ENCODE measurements at places on chromosomes 12 and 14.

- no peak for DNase-seq
- no peaks in the 10 kb centered on the region for H3K36me3 ChIP-seq
- H3K4me3 ChIP-seq, result no peak overlapping the region
- no peaks in the 10 kb centered on the region for H3K4me1 ChIP-seq
- H3K27me3 ChIP-seq, result no peaks in the 10 kb centered on the region
These were observed 486.2 kb downstream of the NELL2 start for GRCh38 chr12:44389896-44390295.

DNA sequence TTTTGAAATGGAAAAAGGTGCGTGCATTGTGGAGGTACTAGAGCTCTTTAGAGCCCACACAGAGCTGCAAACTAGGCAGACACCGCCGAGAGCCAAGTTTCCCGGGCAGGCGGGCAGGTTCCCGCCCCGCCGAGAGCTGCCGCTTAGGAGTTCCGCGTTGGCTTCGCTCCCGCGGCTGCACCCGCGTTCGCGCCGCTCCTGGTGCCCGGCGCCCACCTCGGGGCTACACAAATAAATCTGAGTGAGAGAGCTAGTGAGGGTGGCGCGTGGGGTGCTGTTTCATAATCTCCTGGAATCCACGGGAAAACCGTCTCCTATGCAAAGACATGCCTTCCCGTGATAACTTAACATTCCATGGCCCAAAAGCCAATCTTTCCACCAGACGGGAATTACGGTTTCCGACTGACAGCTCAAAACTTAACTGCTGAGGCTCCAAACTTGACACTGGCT lies 645 bp downstream of the KITLG start:
- peak; percentile 52 for DNase-seq
- no peaks in the 10 kb centered on the region for H3K27me3 ChIP-seq
- H3K27ac ChIP-seq, result peak overlapping the region; percentile 30
- H3K4me1 ChIP-seq, result peaks cover 34% of the 10 kb centered on the region
- peak overlapping the region; percentile 91 for H3K4me3 ChIP-seq

- DNase-seq, result no peak
- H3K36me3 ChIP-seq, result no peaks in the 10 kb centered on the region
- H3K4me1 ChIP-seq, result no peaks in the 10 kb centered on the region
- no peaks in the 10 kb centered on the region for H3K27me3 ChIP-seq
These were observed 6.6 kb upstream of the PCNX4 start for GRCh38 chr14:60085085-60085484.

GRCh38 chr12:49357103-49357678 lies 10.1 kb upstream of the SPATS2 start:
- peaks cover 22% of the 10 kb centered on the region for H3K4me1 ChIP-seq
- no peak overlapping the region for H3K27ac ChIP-seq
- H3K27me3 ChIP-seq, result no peaks in the 10 kb centered on the region
- no peak for DNase-seq
- no peak overlapping the region for H3K4me3 ChIP-seq

GRCh38 chr12:26152507-26153102 lies 27.8 kb upstream of the BHLHE41 start:
- peaks cover 43% of the 10 kb centered on the region for H3K4me1 ChIP-seq
- no peak for DNase-seq
- peak overlapping the region; percentile 6 for H3K27ac ChIP-seq
- H3K4me3 ChIP-seq, result no peak overlapping the region
- no peaks in the 10 kb centered on the region for H3K27me3 ChIP-seq

DNA sequence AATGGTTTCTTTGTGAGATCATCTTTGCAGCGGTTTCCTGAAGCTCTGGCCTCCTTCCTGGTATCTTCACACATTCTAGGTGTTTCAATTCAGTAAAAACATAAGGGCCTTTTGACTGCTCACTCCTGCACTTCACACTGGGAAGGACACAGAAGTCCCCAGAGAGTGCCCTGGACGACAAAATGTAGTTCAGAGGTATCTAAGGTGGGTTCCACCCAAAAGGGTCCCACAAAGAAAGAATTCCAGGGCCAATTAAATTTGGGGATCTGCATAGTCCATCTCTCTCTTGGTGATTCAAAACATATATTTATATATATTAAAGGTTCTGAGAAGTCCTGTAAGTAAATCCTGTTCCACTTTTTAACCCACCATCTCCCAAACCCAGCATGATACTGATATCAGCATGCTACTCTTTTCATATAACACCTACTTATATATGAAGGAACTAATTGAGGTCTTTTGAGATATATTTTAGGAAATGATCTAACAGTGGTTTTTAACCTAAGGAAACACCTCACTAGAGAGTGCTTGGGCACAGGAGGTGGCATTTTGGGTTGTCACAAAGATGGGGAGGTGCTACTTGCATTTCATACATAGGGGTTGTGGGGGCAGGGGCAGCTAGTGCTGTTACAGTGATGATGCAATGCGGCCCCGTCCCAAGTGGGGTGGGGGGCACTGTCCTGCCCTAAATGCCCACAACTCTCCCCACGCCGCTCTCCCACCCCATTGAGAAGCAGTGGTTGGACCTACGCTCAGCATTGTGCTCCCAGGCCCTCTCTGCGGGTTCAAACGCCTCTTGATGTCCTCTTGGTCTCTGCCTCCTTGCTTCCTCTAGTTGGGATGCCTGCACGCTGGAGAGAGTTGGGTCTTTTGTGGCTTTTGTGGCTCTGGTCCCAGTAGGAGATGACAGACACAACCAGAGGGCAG lies 109.4 kb downstream of the ARF6 start:
- peak overlapping the region; percentile 99 for H3K27ac ChIP-seq
- H3K27me3 ChIP-seq, result no peaks in the 10 kb centered on the region
- H3K4me3 ChIP-seq, result peak overlapping the region; percentile 69
- peaks cover 64% of the 10 kb centered on the region for H3K4me1 ChIP-seq

GRCh38 chr14:96816281-96816680 lies 19.1 kb downstream of the VRK1 start:
- H3K27ac ChIP-seq, result no peak overlapping the region
- no peaks in the 10 kb centered on the region for H3K27me3 ChIP-seq
- no peak overlapping the region for H3K4me3 ChIP-seq
- DNase-seq, result no peak

GRCh38 chr12:115473257-115473956 lies 789.4 kb upstream of the TBX3 start:
- H3K4me1 ChIP-seq, result no peaks in the 10 kb centered on the region
- no peak overlapping the region for H3K4me3 ChIP-seq
- no peaks in the 10 kb centered on the region for H3K27me3 ChIP-seq
- no peaks in the 10 kb centered on the region for H3K36me3 ChIP-seq
- H3K27ac ChIP-seq, result no peak overlapping the region

DNA sequence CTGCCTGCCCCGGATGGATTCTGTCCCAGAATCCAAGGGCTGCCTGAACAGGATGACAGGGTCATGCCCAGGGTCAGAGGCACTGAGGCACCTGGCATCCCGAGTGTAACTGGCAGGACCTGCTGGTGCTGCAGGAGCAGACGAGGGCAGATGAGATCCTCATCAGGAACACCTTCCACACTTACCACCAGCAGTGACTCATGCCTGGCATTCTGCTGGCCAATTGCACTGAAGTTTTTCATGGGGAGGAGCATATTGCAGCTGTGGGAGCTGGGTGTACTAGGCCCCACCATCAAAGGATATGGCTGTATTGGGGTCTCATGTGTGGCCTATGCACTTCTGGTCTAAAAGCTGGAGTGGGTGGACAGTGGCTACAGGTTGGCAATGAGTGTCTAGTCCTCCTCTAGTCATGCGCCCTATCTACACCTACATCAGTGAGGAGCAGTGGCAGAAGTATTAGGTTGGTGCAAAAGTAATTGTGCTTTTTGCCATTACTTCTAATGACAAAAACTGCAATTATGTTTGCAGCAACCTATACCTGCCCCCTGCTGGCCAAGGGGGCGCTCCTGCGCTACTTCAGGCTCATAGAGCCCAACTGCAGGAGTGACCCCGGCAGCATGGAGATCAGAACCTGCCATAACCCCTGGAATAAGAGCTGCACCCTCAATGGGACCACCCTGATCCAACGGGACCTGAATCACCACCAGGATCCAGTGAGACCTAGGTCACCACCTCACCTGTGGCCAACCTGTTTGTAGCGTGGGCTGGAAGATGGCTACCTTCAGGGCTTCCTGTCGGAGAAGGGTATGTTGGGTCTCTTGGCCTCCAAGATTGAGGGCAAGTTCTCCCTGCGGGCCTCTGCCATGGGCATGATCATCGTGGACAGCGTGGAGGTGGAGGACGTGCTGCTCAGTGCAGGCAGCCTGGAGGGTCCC lies 8.0 kb upstream of the C12orf42 start:
- H3K4me1 ChIP-seq, result no peaks in the 10 kb centered on the region
- no peaks in the 10 kb centered on the region for H3K36me3 ChIP-seq
- no peak for DNase-seq
- peaks cover 18% of the 10 kb centered on the region for H3K27me3 ChIP-seq
- H3K4me3 ChIP-seq, result no peak overlapping the region
- H3K27ac ChIP-seq, result no peak overlapping the region

GRCh38 chr14:97920201-97920600 lies 1123.0 kb downstream of the VRK1 start:
- no peak for DNase-seq
- no peak overlapping the region for H3K27ac ChIP-seq
- no peak overlapping the region for H3K4me3 ChIP-seq
- H3K27me3 ChIP-seq, result no peaks in the 10 kb centered on the region
- H3K36me3 ChIP-seq, result peaks cover 5% of the 10 kb centered on the region

DNA sequence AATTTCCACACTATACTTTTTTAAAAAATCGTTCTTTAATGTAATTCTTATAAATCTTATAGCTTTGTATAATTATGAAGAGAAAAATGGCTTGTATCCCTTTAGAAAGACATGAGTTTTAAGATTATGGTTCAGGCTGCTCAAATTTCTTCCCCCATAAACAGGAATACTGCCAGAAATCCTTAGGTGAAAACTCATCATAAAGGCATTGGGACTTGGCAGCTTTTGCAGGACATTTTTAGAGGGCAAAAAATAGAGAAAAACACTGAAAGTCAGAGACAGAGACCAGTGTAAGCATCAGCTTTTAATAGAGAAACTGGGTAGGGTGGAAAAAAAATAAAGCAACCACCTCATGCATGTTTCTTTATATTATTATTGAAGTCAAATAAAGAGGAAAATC lies 29.1 kb downstream of the LRRK2 start:
- no peak for DNase-seq
- no peak overlapping the region for H3K4me3 ChIP-seq
- H3K36me3 ChIP-seq, result no peaks in the 10 kb centered on the region
- no peaks in the 10 kb centered on the region for H3K27me3 ChIP-seq
- no peak overlapping the region for H3K27ac ChIP-seq

- DNase-seq, result no peak
- peaks cover 34% of the 10 kb centered on the region for H3K4me1 ChIP-seq
- H3K27me3 ChIP-seq, result peaks cover 93% of the 10 kb centered on the region
- H3K36me3 ChIP-seq, result peaks cover 26% of the 10 kb centered on the region
These were observed 1.4 kb downstream of the BCL11B start for GRCh38 chr14:99270458-99271220.

- no peak overlapping the region for H3K27ac ChIP-seq
- no peaks in the 10 kb centered on the region for H3K4me1 ChIP-seq
- DNase-seq, result no peak
- no peaks in the 10 kb centered on the region for H3K36me3 ChIP-seq
These were observed 27.4 kb upstream of the DDHD1 start for GRCh38 chr14:53180272-53181221.

DNA sequence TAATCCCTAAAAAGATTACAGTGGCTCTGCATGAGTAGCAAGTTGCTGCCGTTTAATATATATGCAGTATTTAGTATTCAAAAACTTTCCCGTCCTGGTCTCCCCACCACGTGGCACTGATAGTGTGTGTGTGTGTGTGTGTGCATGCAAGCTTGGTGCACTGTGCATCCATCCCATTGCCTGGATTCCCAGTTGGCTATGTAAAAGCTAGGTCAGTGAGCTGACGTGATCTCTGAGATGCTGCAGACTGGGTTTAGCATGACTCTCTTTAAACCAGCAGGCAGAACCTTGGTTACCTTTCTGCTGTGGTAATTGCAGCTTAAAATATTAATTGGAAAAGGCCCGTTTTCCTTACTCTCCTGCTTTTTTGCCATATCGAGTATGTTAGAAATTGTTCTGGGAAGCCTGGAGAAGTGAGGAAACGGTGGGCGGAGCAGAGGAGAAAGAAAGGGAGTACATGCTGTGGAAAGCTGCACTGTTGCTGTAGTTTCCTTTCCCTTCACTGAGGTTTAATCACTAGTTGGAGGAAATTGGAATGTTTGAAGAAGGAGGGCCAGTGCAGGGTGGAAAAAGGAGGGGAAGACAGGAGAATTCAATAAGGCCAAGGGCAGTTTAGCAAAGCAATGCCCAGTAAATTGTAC lies 4.0 kb upstream of the CNTN1 start:
- H3K4me3 ChIP-seq, result no peak overlapping the region
- H3K27ac ChIP-seq, result no peak overlapping the region
- H3K27me3 ChIP-seq, result no peaks in the 10 kb centered on the region
- peaks cover 7% of the 10 kb centered on the region for H3K4me1 ChIP-seq

All from Calu3 (cell line).